GM23338 (cell line): ENCODE measurements at places on chromosomes 2 and 18. TPM values are rescaled to one million over a fixed set of nuclear protein-coding genes. Genes with fewer than 3 reads are reported as not detected.

Gene GLS
- total RNA-seq: 133 and 172 TPM in 2 replicates

Gene ACTG2
- 8.5 and 8.8 TPM in 2 replicates for total RNA-seq

DNA sequence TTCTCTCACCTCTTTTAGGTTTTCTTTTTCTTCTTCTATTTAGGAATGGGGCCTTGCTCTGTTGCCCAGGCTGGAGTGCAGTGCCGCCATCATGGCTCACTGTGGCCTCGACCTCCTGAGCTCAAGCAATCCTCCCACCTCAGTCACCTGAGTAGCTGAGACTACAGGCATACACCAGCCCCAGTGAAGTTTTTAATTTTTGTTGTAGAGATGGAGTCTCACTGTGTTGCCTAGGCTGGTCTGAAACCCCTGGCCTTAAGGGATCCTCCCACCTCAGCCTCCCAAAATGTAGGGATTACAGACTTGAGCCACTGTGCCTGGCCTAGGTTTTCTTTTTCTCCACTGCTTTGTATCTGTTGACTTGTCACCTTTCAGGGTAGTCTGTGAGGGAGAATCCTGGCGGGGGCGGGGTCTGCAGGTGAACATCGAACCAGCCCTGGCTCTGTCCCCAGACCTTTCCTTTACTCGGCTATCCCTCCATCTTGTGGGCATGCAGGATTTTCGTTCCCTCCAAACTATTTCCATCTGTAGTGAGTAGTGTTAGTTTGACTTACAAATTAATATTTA, 21.7 kb downstream of the NCK2 start:
- H3K4me1 ChIP-seq: peaks cover 37% of the 10 kb centered on the region
- DNase-seq: no peak
- H3K4me3 ChIP-seq: no peak overlapping the region
- no peaks in the 10 kb centered on the region for H3K36me3 ChIP-seq
- no peak overlapping the region for H3K27ac ChIP-seq
- H3K27me3 ChIP-seq: no peaks in the 10 kb centered on the region

DNA sequence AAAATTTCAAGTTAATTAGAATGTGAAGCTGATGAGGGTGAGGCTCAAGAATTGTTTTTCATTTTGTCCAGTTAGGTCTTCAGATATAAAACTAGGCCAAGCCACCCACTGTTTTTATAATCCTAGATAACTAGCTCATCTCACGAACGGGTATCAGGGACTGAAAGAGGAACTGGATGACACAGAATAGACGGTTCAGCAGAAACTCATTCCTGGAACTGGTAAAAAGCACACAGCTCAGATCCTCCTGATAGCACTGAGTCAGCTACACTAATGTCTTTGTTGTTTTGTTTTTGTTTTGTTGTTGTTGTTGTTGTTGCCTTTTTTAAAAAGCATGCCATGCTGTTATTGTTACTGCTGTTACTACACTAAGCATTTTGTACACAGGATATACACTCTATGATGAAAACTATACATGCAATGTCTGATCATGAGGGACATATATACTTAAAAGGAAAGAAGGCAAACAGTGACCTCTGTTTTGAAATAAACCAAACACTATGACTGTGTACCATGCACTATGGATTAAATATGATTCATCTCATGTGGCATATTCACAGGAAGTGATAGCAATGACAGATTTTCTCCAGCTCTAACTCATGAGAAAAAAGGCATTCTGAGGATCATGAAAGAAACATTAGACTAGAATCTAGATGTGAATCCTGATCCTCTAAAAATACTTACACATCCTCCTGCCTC, 437.6 kb downstream of the NCKAP5 start:
- DNase-seq: no peak
- no peak overlapping the region for H3K27ac ChIP-seq
- H3K27me3 ChIP-seq: no peaks in the 10 kb centered on the region
- H3K36me3 ChIP-seq: no peaks in the 10 kb centered on the region

DNA sequence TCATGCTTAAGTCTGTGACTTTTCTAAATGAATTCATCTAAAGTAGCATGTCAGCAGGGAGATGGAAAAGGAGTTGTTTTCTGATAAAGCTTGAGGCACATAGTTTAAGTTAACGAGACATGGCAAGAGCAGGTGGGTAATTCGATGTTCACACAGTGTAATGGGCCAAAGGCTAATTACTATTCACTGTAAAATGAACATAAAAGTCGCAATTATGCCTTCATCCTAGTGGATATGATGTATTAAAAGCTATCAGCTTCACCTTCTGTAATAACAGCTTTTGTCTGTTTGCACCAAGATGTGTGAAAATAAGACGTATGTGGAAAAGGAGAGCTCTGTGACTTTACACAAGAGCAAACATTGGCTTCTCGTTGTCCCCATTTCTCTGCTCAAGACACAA, 94.2 kb upstream of the CDH20 start:
- DNase-seq: no peak
- H3K27ac ChIP-seq: no peak overlapping the region
- H3K4me3 ChIP-seq: no peak overlapping the region
- no peaks in the 10 kb centered on the region for H3K27me3 ChIP-seq

- DNase-seq: no peak
- no peaks in the 10 kb centered on the region for H3K36me3 ChIP-seq
- no peak overlapping the region for H3K27ac ChIP-seq
- no peak overlapping the region for H3K4me3 ChIP-seq
Observed at GRCh38 chr2:18271370-18272147, 288.9 kb downstream of the RDH14 start.

- peaks cover 14% of the 10 kb centered on the region; the same call in 1 of the 2 replicates for H3K4me1 ChIP-seq
- DNase-seq: peak; percentile 9
- H3K27me3 ChIP-seq: no peaks in the 10 kb centered on the region
- H3K36me3 ChIP-seq: no peaks in the 10 kb centered on the region
- no peak overlapping the region for H3K4me3 ChIP-seq
- H3K27ac ChIP-seq: no peak overlapping the region
Observed at GRCh38 chr2:201807452-201807999, 1.2 kb downstream of the CDK15 start.

DNA sequence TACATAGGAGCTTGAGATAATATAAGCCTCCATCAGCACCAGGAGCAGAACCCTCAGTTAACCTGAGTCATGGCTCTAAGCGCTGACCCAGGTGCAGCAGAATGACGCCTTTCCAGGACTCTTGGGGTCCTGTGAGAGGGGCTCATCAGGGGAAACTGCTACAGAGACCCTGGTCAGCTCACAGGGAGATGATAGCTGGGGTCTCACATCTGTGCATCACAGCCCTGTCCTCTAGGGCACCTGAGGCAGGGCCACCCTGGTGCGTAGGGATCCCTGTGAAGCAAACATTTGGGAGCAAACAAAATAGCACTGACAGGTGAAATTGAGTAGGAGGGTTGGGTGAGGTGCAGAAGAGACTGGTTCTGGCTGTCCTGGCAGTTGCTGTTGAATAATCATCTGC, 219.2 kb downstream of the SH3RF3 start:
- DNase-seq: no peak
- H3K36me3 ChIP-seq: no peaks in the 10 kb centered on the region
- no peaks in the 10 kb centered on the region for H3K27me3 ChIP-seq
- no peak overlapping the region for H3K27ac ChIP-seq
